ENCODE measurements at places on chromosomes 16 and 17.

DNA sequence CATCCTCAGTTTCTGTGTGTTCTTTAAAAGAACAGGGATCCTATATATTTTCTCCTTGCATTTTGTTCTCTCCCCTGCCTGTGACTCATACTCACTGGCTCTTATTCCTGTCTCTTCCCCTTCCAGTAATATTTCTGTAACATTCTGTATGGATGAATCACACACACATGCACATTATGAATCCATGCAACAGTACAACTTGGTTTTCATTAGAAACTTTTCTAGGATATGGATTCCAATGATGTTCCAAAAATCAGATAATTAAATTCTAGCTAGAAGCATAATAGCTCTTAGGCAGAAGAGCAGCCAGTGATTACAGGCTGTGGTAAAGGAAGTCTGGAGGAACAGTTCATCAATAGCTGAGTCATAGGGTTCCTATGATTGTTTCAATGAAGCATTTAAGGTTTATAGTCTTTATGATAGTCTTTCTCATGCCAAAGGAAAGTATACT is 119.6 kb upstream of the PMFBP1 start:
- DNase-seq = no peak

- no peak for DNase-seq
Observed at GRCh38 chr17:28741358-28742349, 2.2 kb upstream of the TRAF4 start.

DNA sequence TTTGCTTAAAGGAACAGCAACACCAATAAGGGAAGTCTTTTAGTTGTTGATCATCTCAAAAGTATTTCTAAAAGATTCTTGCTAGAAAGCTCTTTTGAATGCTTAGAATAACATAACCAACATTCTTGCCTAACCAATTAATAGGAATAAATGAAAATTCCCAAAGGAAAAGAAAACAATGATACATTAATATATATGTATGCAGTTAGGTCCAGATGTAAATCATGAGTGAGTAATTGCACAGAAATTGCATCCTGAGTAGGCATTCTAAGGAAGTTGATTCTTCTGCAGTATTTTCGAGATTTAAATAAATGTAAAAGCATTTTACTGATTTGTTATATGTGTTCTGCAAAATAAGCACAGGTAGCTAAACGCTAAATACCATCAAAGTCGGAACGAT is 22.1 kb downstream of the COX10 start:
- no peak for DNase-seq

DNA sequence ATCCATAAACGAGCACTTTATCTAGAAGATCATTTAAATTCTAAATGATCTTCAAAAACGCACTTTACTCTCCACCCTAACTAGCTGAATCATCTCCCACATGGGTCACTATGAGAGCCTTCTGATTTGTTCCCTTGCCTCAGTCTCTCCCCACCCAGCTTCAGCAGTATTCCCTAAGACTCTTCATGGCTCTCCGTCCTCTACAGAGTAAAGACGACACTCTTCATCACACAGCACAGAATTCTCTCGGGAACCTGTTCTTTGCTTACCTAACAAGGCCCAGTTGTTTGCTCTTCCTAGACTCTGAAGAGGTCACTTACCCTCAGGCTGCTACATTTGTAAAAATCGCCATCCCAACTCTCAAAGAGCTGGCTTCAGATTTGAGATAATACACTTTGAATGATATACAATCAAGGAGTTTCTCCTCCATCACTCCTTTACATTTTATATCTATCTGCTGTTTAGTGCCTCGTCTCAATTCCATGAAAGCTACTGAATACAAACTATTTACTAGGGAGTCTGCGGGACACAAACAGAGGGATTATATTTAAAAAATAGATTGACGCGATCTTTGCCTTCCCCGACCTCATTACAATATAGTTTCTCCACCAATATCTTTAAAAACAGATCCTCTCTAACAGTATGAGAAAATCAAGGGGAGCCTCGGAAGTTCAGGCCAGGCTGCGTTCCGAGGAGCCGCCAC is 511 bp upstream of the LIG3 start:
- no peak for DNase-seq

DNA sequence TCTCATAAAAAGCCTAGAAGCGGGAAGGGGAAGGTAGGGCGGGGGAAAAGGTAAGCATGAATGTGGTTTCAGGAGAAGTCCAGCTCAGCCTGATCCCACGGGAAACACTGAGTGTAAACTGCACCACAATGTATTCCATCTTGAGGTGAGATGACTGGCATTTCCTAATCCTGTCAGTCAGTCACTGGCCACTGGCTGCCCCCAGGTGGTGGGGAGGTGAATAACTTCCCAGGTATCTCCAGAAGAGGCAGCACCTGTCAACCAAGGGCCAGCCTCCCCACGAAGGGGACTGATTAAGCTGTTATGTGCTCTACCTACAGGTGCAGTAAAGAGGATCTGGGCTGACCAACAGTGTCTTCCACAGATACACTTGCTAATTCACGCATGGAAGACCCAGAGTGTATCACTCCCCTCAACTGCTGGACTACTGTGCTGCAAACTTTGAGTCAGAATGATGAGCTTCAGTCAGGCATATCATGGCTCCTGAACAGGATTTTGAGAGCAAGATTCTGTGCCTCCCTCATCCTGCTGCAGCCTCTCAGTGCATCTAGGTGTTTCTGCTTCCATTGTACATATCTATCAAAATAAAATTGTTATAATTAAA is 108.5 kb upstream of the CCL2 start:
- DNase-seq = peak; percentile 27

DNA sequence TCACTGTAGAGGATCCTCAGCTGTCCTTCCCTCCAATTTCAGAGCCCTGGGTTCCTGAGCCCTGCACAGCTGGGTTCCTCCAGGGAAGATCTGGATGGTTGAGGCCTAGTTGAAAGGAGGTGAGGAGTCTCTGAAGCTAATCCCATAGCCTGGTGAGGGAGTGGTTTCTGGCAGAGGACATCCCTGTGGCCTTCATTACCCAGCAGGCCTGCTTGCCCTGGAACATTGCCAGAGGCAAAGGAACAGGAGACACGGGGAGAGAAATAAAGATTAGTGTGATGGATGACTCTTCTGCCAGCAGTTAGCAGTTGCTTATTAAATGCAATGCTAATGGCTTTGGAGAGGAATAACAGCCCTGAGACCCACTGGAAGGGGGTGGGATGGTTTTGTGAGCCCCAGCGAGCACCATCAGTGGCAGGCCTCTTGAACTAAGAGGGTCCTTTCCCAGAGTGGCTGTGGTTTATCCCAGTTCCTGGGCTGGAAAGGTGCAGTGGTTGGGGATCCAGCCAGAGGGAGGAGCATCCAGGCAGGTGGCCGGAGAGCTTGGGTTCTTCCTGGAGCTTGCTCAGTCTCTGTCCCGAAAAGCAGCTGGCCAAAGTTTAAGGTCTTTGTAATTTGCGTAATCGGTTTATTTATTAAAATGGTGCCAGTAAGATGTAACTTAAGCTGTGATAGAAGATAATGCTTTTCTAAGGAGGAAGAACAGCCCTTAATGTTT is 209.7 kb downstream of the CCDC182 start:
- DNase-seq = no peak

GRCh38 chr17:71063559-71063958 is 894.2 kb downstream of the KCNJ2 start:
- DNase-seq = no peak

DNA sequence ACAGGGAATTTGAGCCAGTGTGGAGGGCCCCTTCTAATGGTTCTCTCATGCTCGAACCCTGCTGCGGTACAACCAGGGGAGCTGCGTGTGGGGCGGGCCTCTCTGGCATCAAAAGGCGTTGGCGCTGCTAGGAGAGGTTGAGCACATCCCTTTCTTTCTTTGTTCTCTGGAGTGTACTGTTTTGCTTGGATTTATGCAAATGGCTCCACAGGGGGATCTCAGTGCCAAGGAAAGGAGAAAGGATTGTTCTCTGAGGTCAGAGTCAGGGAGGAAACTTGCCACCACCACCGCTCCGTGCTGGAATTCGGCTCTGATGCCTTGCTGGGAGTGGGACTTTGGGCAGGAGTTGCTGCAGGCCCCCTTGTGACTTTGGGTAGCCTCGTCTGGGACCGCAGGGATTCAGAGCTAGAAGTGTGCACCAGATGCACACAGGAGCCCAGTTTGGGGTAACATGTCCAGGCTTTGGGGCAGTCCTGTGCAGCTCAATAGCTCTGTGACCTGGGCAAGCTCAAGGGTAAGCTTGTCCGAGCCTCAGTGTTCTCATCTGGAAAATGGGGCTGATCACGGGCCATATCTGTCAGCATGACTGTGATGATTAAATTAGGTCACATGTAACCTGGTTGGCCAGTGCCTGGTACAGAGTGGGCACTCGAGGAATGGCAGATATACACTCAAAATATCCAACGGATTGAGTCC is 353.0 kb upstream of the EEF2KMT start:
- no peak for DNase-seq

- no peak for DNase-seq
Observed at GRCh38 chr16:19860166-19861041, 24.2 kb downstream of the GPRC5B start.

DNA sequence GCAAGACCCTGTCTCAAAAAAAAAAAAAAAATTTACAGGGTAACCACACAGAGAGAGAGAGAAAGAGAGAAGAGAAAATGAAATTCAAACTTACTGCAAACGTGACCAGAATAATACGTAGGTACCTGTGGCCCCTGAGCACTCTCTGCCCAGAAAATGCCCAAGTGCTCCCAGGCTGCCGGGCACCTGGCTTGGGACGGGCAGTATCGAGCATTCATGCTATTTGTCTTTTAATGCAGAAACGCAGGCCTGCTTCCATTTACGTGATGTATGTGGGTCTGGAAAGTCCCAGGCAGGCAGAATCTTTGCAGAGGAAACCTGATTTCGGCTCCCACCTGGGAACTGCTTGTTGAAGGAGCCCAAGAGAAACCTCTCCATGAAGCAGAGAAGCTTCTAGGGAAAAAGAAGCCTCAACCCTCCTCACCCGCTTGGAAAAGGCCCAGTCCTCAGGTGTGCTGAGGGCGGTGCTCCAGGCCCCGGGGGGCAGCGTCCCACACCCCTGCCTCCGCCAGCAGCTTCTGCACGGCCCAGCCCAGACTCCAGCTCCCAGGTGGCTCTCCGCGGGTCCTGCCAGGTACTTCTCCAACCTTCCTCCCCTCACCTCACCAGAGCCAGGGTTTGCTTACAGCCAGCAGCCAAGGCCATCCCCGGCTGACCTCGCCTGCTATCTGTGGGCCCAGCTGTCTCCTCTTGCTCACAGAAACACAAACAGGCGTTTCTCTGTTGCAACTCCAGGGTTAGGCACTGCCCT is 14.0 kb downstream of the RPH3AL start:
- DNase-seq = no peak

DNA sequence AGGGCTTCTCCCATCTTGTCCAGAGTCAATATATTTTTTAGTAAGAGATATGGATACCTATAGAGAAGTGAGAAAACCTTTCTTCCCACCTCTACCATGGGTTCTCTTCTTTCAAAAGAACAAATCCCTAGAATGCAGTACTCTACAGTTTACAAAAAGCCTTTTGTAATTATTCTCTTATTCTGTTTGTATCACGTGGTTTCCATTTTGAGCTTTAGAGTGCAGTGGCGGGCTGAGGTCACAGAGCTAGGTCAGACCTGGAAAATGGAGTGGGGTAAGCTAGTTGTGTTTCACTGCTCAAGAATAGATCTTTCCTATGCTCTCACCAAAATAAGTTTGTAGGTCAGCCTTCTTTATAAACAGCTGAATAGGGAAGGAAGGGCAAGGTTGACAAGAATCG is 85.3 kb upstream of the MAF start:
- no peak for DNase-seq

DNA sequence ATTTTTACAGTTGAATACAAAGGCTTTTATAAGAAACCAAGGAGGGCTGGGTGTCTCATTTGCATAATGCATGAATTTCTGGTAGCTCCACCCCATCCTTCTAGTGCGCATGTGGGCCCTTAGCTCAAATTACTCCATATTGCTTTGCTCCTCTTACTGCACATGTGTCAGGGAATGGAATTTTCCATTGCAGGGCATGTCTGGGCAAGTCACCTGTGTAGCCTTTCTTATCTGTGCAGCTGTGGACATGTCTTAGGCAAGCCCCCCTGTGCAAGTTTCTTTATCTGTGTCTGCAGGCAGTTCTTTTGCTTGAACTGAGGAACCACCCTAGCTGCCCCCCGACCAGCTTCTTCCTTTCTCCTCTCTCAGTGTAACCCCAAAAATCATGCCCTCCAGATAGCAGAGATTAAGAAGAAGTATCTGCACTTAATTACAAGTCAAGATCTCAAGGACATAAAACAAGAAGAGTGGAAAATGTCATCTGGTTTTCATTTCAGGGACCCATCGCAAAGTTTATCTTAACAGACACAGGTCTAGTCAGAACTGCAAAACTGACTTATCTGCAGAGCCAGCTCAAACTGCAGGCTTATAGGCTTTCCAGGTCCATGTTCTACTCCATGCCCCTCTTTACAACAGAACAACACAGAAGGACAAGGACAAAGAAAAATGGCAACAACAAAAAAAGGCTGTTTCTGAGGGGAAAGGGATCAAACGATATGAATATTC is 137.9 kb upstream of the HS3ST4 start:
- DNase-seq = no peak

- DNase-seq = peak; percentile 59
Observed at GRCh38 chr16:2532494-2533141, 1.4 kb upstream of the CEMP1 start.

DNA sequence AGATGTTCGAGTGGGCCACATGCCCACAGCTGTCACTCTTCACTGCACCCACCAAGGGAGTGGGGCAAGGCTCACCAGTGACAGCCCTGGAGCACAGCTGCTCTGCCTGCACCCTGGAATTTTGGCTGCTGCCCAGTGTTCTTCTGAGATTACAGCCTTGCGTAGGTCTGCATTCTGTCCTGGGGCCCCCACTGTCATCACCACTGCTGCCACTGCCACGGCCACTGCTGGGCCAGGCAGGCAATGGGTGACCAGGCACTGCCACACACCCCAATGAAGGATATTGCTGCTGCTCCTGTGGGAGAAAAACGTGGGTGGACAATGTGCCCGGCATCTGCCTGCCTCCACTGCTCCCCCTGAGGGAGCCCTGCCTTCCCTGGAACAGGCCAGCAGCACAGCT is 1717.0 kb downstream of the TP53TG3F start:
- no peak for DNase-seq

- DNase-seq = no peak
Observed at GRCh38 chr17:45299361-45299760, 17.5 kb downstream of the MAP3K14 start.

- DNase-seq = no peak
Observed at GRCh38 chr16:9874219-9874618, 308.0 kb downstream of the GRIN2A start.
